CD4-positive, CD25-positive, alpha-beta regulatory T cell (primary cell): ENCODE measurements at places on chromosomes 6 and 20. TPM values are rescaled to one million over a fixed set of nuclear protein-coding genes. Genes with fewer than 3 reads are reported as not detected.

SLC17A1 gene
- total RNA-seq = not detected

SYCP2L gene
- total RNA-seq = not detected

OR2J3 gene
- total RNA-seq = not detected

POM121L2 gene
- not detected for total RNA-seq
